H54 (cell line): ENCODE measurements at places on chromosomes 1 and 21.
A peak's percentile ranks its signal among the peaks of the same experiment; 100 is the strongest.

DNA sequence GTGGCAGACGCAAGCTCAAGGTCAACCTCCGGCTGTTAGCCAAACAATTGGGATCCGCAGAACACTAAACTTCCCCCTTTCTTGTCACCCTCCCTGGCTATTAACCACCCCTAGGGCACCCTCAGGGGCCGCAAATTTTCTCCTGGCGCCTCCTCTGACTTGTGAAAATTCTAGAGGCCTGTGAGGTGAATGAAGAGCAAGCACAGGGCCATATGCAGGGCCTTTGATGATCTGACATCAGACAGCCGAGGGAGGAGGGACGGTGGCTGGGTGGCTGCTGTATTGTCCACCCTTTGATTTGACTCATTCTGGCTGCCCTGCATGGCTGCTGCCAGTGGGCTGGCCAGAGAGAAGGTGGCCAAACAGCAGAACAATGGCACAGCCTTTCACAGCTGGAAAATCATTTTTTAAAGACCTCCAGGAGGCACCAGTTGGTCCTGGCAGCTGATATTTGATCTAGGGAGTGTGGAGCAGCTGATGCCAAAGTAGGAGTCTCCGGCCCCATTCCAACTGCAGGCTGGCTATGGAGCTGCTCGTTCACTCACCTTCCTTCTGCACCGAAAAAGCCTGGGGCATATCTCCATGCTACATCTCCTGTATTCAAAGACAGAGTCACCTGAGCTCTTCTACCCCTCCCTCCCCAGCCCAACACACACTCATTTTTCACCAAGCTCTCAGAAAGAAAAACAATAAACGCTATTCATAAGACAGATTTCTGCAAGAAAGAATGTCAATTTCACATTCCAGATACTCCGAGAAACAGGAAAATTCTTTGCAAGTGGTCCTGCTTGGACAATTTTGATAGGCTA, 44.9 kb upstream of the BARHL2 start:
- DNase-seq = no peak

DNA sequence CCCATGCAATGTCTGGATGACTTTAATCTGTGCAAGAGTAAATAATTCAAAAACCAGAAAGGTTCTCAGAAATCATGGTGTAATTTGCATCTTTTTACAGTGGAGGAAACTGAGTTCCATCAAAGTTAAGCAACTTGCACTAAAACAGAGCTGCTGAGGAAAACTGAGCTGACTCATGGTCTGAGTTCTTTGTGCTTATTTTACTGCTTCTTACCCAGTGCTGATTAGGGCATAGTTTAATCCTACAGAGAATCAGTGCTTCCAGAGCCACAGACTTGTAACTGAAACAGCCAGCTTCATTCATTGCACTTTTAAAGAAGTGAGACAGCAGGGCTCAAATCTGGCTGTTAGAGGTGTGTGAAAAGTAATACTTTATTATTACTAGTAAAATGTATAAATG, 10.9 kb upstream of the RWDD3 start:
- no peak for DNase-seq

GRCh38 chr1:155867766-155868165, 8.4 kb downstream of the SYT11 start:
- no peak for DNase-seq

GRCh38 chr1:32182060-32182459, 2.6 kb downstream of the TXLNA start:
- no peak for DNase-seq

GRCh38 chr1:99005537-99005942, 879 bp upstream of the PLPPR5 start:
- no peak for DNase-seq

- no peak for DNase-seq
These were observed 389.6 kb upstream of the USP24 start for GRCh38 chr1:55604749-55605148.

GRCh38 chr1:111801071-111801850, 45.6 kb downstream of the DDX20 start:
- DNase-seq = no peak

- no peak for DNase-seq
These were observed 36.6 kb downstream of the ITPKB start for GRCh38 chr1:226702318-226702956.

- DNase-seq = no peak
These were observed 20.5 kb upstream of the ALG14 start for GRCh38 chr1:95093296-95093695.

- DNase-seq = no peak
These were observed 86.0 kb downstream of the SIM2 start for GRCh38 chr21:36784947-36785346.

DNA sequence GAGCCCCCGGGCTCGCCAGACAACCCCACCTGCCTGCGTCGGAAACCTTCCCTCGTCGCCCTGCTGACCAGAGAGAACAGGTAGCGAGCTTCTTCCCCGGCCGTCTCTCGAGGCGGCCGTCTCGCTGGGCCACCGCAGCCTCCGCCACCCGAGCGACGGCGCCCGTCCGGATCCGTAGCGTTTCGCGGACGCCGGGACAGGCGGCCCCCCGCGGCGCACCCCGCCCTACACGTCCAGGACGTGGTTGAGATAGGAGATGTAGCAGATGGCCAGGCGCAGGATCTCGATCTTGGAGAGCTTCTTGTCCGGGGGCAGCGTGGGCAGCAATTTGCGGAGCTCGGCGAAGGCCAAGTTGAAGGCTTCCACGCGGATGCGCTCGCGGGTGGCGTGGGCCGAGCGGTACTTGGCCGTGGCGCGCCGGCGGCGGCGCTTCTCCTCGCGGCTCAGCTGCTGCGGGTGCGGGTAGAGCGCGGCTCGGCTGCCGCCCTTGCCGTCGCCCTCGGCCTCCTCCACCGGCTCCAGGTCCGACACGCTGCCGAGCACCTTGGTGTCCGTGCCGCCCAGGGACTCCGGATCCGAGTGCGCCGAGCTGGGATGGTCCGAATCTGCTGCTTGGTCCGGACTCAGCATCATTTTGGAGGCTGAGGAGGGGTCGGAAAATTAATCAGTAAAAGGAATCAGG, 3.0 kb downstream of the NHLH2 start:
- DNase-seq = no peak

GRCh38 chr21:44700101-44701022, 3.4 kb downstream of the KRTAP10-12 start:
- DNase-seq = no peak

DNA sequence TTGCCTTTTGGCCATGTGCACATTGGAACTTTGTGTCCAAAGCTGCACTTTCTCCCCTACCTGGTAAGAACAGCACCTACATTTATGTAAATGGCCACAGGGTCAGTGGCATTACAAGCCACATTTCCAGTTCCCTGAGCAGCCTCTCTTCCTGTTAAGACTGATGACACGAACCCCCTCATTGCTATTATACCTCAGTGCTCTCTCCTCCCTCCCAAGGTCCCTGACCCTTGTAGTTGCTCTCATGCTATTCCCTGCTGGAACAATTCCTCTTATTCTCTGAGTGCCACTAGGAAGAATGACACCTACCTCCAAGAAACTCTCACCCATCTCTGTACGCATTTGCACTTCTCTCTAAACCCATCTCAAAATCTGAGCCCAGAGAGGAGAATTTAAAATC, 14.9 kb upstream of the VAV3 start:
- DNase-seq = no peak

- no peak for DNase-seq
These were observed 463 bp upstream of the VAMP3 start for GRCh38 chr1:7770669-7770996.

DNA sequence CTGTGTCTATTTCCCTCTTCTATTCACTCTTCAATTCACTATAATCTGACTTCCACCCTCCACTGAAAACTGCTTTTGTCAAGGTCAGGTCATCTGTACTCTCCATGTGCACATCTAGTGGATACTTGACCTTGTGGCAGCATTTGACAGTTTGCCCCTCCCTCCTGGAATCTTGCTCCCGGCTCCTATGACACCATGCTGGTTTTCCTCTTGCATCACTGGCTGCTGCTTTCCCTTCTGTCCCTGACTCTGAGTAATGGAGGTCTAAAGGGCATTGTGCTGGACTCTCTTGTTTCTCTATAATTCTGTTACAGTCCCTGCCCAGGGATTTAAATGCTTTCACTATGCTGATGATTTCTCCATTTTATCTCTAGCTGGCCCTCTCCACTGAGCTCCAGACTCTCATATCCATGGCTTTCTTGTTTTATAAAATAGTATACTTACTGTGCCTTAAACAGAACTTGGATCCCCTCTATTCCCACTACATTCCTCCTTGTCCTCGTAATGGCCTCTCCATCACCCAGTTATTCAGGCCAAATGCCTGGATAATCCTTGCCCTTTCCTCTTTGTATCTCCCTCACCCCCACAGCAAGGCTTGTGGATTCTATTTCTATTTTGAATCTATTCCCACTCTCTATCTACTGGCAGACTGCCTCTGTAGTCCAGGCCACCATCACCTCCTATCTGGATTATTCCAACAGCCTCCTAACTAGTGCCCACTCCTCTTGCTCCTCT, 36.8 kb upstream of the PODN start:
- DNase-seq = peak; percentile 65

GRCh38 chr1:100461222-100461621, 76.7 kb upstream of the GPR88 start:
- DNase-seq = no peak

DNA sequence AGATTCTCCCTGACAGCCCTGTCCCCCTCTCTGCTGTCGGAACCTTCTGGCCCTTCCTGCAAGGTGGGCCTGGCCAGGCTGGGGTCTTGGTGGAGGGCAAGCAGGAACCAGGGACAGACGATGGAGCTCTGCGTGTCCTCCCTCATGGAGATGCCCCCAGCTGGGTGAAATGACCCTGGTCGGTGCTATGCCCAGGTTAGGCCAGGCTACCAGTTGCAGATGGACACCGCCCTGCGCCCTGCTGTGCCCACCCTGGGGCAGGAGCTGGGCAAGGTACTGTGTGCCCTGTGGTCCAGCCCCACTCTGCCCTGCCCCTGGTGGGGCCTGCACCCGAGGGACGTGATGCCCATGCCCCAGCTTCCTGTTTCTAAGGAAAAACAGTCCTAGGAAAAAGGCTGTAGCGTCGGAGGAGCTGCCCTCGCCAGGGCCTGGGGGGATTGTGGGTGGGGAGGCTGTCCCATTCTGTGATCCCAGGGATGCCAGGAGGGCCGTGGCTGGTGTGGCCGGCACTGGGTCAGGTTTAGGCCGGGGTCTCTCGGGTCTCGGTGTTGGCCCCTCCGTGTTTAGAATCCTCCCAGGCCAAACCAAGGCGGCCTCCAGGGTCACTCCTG, 77.6 kb downstream of the MORN1 start:
- no peak for DNase-seq

GRCh38 chr1:155466996-155467395, 95.6 kb downstream of the ASH1L start:
- peak; percentile 23 for DNase-seq

GRCh38 chr21:35681946-35682345, 378.4 kb downstream of the SETD4 start:
- DNase-seq = no peak

GRCh38 chr21:19276665-19277064, 873.1 kb upstream of the TMPRSS15 start:
- no peak for DNase-seq

DNA sequence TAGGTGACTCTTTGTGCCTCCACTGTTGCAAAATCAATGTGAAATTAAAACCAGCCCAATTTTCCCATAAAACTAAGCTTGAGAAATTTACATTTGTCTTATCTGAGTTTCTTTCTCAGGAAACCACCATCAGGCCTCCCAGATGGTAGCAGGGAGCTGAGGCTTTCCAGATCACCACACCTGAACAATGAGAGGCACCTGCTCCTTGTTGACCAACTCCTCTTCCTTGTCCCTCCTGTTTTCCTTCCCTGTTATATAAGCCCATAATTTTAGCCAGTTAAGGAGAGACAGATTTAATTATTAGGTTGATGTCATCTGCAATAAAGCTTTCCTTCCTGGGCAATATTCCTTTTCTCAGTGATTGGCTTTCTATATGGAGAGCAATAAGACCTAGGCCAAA, 32.0 kb upstream of the C1orf185 start:
- DNase-seq = no peak

DNA sequence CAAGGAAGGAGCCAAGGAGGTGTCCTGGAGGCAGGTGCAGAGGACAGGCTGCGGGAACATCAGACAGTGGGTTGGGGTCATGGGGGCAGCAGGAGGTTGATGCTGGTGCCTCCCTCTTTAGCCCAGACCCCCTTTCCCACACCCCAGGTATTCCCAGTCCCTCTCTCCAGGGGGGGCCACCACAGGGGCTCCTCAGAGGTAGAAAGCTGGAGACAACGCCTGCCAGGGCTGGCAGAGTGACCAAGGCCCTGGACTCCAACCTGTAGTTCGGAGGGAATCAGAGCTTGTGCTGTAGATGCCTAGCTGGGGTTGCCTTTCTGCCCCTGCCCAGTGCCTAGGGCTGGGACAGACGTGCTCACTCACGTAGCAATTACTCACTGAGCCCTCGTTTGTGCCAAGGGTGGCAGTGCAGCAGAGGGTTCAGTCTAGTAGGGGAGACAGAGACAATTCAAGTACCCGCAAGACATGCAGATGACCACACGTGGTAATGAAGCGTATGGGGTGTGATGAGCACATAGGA, 148.2 kb downstream of the PTPRU start:
- no peak for DNase-seq

DNA sequence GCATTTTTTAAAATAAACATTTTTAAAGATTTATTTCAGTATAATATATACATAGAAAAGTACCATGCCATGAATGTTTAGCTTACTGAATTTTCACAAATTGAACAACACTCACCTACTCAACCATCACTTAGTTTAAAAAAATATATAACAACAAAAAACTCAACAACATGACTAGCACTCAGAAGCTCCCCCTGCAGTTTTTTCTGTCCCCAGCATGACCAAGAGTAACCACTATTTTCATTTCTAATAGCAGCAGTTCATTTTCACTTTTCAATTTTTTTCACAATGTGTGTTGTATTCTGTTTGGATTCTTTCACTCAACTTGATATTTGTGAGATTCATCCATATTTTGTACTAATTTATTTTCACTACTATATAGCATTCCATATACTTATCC, 162.3 kb upstream of the POGK start:
- no peak for DNase-seq

DNA sequence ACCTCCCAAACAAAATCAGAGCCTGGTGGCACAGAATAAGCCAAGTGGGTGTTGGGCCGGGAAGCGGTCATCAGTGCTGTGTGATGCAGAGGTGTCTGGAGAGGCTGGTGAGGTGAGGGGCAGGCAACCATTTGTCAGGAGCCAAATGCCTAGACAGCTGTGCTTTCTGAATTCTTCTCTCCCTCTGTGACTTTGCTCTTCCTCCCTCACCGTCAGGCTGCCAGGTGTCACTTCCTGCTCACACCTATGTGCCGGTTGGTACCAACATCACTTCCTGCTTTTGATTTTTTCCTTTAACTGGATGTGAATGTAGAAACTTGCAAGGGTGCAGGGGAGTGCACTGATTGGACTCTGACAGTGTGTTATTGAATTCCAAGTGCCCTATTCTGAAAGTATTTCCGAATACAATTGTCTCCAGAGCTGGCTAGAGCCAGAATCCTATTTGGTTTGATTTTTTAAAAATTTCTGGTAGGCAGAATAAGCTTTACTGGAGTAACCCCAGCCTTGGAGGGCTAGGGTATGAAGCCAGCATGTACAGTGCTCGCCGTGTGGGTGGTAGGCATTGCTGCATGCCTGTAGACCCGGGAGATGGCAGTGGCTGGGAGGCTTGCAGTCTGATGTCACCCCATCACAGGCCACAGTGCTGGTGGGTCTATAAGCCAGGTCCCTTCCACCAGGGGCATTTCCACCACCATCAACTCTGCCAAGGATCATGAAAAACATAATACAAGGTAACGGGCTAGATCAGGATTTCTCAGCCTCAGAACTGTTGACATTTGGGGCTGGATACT, 210.9 kb downstream of the KAZN start:
- no peak for DNase-seq
